ENCODE measurements at places on chromosomes 7 and 10.
A peak's percentile ranks its signal among the peaks of the same experiment; 100 is the strongest.

- DNase-seq: peak; percentile 34
These were observed 28.9 kb upstream of the STK17A start for GRCh38 chr7:43553999-43554398.

GRCh38 chr7:155398944-155399343, 59.0 kb upstream of the EN2 start:
- no peak for DNase-seq

DNA sequence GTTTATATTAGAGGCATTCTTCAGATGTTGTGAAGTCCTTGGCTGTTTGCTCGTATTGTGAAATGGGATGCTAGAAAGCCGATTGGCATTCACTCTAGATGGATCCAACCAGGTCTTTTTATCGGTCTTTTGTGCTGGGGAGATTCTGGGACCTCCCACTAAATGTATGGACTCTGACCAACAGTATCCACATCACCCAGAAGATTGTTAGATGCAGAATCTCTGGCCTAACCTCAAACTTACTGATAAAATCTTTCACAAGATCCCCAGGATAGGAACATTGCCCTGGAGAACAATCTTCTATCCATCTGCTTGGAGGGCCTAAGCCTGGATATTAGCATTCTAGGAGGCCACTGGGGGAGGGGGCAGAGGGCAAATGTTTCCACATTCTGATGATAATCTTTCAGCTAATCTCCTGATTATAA, 160.9 kb downstream of the PLXDC2 start:
- DNase-seq: no peak

DNA sequence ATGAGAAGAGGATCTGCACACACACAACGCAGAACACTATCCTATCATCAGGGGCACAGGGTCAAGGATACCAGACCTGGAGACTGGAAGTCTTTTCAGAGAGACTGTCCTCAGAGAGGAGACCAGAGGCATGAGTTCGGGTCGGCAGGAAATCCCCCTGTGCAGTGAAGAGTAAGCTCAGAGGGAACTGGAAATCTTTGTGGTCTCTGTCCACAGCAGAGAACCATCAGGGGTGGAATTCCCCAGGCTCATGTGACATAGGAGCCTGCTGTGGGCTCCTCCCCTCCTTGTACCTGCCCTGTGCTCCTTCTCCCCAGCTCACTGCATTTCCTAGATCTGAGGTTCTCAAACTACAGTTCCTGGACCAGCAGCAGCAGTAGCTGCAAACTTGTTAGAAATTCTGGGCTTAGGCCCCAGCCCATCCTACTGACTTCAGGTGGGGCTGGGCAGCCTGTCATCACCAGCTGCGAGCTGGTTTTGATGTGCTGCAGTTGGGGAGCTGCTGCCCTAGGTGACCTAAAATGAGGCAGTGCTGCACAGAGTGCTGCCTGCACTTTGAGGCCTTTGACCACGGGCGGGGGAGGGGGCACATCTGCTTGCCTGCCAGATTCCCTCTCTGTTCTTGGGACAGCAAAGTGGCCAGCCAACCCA, 2.4 kb downstream of the ZMIZ2 start:
- DNase-seq: no peak

- no peak for DNase-seq
These were observed 179.6 kb downstream of the ZMYND11 start for GRCh38 chr10:314871-315270.

GRCh38 chr10:92264249-92264648, 26.6 kb downstream of the CPEB3 start:
- DNase-seq: no peak

DNA sequence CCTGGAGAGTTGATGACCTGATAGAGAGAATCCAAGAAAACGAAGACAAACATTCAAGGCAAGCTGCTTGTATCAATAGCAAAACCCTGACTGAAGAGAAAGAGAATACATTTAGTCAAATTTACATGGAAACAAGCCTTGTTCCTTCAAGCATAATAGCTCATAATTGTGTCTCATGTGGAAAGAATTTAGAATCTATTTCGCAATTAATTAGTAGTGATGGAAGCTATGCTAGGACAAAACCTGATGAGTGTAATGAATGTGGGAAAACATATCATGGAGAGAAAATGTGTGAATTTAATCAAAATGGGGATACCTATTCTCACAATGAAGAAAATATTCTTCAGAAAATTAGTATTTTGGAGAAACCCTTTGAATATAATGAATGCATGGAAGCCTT, 18.0 kb downstream of the RBAK start:
- DNase-seq: no peak

DNA sequence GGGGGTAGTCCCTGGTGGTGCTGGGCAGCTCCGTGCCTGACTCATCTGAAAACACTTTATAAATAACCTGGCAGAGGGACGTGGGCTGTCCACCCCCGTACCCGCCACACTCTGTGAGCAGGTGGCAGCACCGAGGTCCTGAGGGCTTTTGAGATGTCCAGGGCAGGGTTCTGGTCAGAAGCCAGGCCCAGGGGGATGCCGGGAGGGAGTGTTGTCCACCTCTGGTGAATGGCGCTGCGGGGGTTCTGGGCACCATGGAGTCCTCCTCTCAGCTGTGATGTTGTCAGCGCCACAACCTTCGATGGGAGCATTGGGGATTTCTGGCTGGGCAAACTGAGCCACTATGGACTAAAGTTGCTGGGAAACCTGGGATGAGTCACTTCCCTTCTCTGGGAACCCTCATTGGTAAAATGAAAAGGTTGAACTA, 27.4 kb upstream of the GOLGA7B start:
- DNase-seq: peak; percentile 70

GRCh38 chr7:78703391-78703790, 750.1 kb downstream of the MAGI2 start:
- DNase-seq: no peak

DNA sequence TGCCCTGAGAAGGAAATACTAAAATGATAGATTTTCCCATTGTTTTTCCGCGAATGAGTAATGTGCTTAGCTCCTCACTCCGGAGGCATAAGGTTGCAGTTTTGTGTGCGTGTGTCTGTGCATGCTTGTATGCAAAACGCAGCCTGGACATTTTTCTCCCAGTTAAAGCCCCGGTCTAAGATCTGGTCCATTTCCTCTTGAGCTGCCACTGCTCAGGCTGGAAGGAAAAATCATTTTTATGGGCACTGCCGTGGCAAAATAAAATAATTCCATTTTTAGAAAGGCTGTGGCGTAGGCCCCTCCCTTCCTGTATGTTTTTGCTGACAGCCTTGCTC, 260.6 kb downstream of the WDR37 start:
- no peak for DNase-seq

DNA sequence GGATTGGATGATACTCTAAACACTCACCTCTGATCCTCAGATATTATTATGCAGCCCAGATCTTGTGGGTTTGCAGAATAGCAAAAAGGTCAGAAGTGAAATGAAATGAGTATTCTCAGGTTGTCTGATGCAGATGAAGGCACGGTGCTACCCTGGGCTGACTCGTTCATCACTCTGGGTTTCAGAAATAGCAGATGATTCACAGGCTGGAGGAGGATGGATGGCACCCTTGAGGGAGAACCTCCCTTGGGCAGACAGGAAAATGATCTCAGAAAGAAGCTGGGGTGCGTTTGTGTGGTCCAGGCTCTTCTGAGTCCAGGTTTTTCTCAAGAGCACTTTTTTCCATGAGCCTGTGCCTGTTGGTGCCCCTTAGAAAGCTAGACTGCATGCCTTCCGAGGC, 515.8 kb upstream of the MKI67 start:
- DNase-seq: no peak

- no peak for DNase-seq
These were observed 55.4 kb downstream of the GPR26 start for GRCh38 chr10:123721441-123722049.

GRCh38 chr7:150909200-150909995, 57.1 kb downstream of the AOC1 start:
- no peak for DNase-seq

DNA sequence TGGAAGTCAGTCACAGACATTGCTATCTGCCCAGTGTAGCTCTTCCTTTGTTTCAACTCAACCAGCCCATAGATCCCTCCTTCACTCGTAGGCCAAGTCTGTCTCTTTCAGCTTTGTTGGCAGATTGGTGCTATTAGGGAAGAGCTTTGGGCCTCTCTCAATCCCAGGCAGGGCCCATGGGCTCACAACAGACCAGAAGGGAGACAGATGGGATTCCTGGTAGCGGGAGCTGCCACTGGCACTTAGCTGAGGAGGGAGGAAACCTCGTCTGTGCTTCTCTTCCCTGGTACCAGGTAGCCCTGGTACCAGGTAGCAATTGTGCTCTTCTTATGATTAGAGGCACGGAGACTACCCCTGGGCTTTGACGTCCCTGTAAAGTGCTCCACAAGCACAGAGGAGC, 592.0 kb downstream of the TYW1 start:
- DNase-seq: no peak

- DNase-seq: no peak
These were observed 2.5 kb upstream of the MAP3K8 start for GRCh38 chr10:30431435-30431911.

DNA sequence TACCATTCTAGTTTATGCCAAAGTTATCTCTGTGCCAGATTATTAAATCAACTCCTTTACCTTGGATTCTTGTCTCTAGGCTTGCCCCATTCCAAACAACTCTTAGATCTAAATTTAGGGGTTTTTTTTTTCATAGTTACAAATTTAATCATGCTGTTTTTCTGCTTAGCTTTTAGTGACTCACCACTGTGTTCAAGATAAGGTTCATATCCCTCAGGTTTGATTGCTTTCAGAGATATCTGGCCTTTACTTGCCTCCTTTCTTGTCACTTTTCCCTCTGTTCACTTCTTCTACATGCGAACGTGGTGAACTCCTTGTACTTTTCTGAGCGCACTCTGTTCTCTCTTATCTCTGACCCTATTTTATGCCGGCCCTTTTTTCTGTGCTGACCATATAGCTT, 78.2 kb downstream of the VPS50 start:
- DNase-seq: no peak

DNA sequence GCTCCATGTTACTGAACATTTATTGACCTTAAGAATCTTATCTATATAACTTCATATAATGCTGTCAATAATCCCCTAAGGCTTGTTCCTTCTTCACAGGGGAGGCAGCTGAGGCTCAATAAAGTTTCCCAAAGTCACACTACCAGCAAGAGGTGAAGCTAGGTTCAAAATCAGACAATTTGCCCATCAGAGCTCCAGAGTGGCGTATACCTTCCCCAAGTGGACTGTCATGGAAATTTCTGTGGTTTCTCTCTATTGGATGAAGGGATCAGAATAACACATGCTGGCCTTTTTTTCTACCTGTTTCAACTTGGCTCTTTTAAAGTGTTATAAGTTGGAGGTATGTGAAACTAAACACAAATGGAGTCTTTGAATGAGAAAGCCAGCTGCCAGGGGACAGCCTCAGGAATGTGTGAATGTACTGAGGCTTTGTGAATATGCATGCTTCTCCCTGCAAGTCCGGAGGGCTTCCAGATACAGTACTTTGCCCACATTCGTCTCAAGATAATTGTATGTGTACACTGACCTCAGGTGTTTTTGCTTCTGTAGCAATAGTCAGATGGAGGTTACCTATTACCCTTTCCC, 656.3 kb upstream of the CELF2 start:
- DNase-seq: no peak

DNA sequence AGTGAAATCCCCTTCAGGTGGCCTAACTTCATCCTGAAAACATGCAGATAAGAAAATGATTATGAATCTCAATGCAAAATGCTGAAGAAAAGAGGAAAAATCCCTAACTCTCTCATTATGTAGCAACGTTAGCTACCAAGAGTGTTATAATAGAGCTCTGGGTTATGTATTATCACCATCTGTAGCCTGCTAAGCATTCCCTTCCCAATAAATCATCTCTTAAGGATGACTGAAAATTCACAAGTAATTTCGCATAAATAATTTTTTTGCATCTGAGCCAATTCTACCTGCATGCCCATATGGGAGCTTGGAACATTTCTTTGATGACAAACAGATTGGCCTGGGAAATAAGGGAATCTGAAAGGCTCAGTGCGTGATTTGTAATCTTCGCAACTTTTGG, 216.1 kb downstream of the HTR7 start:
- no peak for DNase-seq

GRCh38 chr7:99465421-99465768, 572 bp downstream of the ATP5MF start:
- DNase-seq: no peak

GRCh38 chr7:47683485-47683898, 101.6 kb upstream of the TNS3 start:
- DNase-seq: no peak

- no peak for DNase-seq
These were observed 111.7 kb upstream of the BMPER start for GRCh38 chr7:33793616-33794015.

- DNase-seq: no peak
These were observed 99.8 kb downstream of the NEBL start for GRCh38 chr10:20797290-20797689.

DNA sequence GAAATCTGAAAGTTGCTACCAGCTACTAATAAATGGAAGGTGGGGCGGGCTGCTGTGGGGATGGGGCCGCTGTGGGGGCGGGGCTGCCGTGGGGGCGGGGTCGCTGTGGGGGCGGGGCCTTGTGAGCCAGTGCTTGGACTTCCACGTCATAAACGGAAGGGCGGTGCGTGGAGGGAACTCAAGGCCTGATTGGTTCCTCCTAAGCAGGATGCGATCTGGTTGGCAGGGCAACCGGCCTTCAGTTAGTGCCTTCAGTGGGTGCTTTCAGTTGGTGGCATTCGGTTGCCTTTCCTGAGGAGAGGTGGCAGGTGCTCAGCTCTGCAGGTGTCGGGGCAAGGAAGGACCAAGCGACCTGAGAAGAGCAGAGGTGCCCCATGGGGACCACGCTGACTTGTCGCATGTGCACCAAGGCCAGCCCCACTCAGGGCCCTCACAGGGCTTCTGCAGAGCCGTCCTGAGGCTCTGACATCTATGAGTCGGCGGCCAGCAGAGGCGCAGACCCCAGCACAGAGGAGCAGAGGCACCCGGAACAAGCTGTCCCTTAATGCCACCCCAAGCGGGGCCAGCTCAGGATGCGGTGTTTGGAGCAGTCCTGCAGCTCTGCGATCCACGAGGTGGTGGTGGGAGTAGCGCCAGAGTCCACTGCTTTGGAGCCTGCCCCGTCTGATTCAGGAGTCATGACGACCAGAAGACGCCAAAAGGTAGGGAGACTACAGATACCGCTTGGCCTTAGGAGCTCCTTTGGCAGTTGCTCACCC, 54.4 kb upstream of the PDSS1 start:
- no peak for DNase-seq

Measured in RWPE1 (cell line).